Endothelial cell of coronary artery (primary cell): ENCODE measurements at places on chromosomes 5 and 9. TPM values are rescaled to one million over a fixed set of nuclear protein-coding genes. Genes with fewer than 3 reads are reported as not detected.

Gene MRRF
- 34.3 and 34.9 TPM in 2 replicates for total RNA-seq

Gene ZDHHC11
- 0.18 and 0.75 TPM in 2 replicates for total RNA-seq

Gene IL33
- 39.9 and 138 TPM in 2 replicates for total RNA-seq

Gene GPX8
- 36.8 and 42.2 TPM in 2 replicates for total RNA-seq

Gene GOLGA1
- total RNA-seq, result 7.7 and 11.0 TPM in 2 replicates

Gene SPINK6
- not detected in 2 replicates for total RNA-seq

Gene BASP1
- total RNA-seq, result 67.2 and 127 TPM in 2 replicates

Gene AK8
- 0.09 TPM in 2 replicates for total RNA-seq

Gene CKMT2
- total RNA-seq, result 0.19 TPM in 1 of 2 replicates, not detected in the other

Gene SLC6A3
- total RNA-seq, result not detected in 2 replicates

Gene PCDHGA4
- total RNA-seq, result 2.6 and 5.0 TPM in 2 replicates
